Activated naive CD8-positive, alpha-beta T cell treated with anti-CD3 and anti-CD28 coated beads, Interleukin-2, amount 50 U/mL, for 24 hours (primary cell): ENCODE measurements at places on chromosomes 3 and 15.

- peak; percentile 64 for DNase-seq
Observed at GRCh38 chr3:49703443-49703927, 14.1 kb downstream of the RNF123 start.

- DNase-seq = no peak
Observed at GRCh38 chr3:197025736-197026480, 3.7 kb downstream of the MELTF start.

GRCh38 chr3:12231431-12231830 lies 57.4 kb upstream of the PPARG start:
- no peak for DNase-seq

GRCh38 chr3:31815631-31816440 lies 165.2 kb downstream of the OSBPL10 start:
- no peak for DNase-seq

- no peak for DNase-seq
Observed at GRCh38 chr3:133457465-133458067, 57.7 kb downstream of the BFSP2 start.

DNA sequence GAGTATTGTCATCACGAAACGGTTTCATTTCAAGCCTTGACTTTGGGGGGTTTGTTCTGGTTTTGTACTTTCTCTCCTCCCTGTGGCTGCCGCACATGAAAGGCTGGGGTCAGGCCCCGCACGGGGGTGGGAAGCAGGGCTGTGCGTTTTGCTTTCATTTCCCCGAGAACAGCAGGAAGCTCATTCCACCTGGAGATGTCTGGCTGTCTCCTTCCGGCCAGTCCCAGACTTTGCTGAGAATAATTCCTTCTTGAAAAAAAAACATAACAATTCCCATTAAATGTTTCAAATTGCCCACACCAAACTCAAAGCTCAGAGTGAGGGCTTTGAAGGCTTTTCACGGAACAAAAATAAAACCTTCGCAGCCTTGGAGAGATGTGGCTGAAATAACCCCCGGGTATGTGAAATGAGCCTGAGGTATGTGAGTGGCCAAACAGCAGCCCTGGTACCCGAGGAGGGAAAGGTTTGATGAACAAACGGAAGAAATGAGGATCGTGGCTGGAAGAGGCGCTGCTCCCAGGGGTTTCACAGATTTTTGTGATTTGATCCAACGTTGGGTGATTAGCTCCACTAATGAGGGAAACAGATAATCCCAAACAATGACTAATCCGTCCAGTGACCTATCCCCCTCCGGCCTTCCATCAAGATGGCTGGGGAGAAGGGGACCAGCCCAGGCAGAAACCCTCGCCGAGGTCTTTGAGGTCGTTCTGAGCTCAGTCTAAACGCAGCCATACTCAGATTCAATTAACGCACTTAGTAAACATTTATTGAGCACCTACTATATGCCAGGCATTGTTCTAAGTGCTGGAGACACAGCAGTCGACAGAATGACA lies 126.9 kb upstream of the MEF2A start:
- DNase-seq = no peak

- DNase-seq = no peak
Observed at GRCh38 chr3:31765871-31766270, 215.2 kb downstream of the OSBPL10 start.

- DNase-seq = no peak
Observed at GRCh38 chr15:60212536-60212935, 185.2 kb downstream of the ANXA2 start.
